ENCODE measurements at places on chromosomes 2 and 18.

DNA sequence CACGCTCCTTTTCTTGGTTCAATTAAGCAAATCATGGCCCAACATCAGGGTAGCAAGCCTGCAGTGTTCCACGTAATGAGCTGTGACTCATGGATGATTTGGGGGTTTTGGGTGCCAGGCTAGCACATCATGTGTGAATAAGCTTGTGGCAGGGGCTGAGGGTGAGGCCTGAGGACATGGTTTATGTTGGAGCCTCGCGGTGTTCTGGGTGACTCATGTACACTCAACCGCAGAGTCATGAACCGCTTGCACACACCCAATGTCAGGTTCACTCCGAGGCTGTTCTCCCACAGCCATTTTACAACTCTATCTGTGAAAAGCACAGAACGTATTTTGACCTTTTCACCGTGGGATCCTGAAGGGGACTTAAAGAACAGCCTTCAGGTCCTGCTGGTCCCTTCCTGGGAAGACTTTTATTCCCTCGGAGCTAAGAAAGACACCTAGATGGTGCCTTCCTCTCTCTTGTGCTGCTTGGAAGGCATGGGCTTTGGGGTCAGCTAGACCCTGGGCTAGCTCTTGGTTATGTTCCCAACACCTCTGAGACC, 139.9 kb upstream of the ZEB2 start:
- DNase-seq = peak; percentile 77

DNA sequence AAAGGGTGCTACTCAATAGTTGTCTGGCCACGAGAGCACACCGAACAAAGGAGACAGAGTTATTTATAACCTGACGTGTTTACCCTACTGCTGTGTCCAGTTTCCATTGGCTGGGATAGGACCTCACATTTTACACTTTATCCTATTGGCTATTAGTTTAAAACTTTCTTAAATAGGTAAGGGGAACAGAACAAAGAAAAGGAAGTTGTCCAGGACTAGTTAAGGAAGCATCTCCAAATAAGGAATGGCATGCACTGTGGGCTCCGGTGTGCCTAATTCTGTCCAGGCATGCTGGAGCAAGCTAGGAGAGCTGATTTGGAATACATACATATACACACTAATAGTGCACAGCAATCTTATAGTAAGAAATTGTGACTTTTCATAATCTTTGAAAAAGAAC, 72.2 kb downstream of the CAB39 start:
- no peak for DNase-seq

GRCh38 chr18:35890323-35890722, 82.2 kb upstream of the RMP24 start:
- no peak for DNase-seq

GRCh38 chr2:98161186-98161585, 74.2 kb downstream of the VWA3B start:
- DNase-seq = no peak

- no peak for DNase-seq
Measured at GRCh38 chr2:71879509-71880184, 268.0 kb downstream of the CYP26B1 start.

GRCh38 chr2:189676471-189676870, 2.0 kb downstream of the ANKAR start:
- no peak for DNase-seq

DNA sequence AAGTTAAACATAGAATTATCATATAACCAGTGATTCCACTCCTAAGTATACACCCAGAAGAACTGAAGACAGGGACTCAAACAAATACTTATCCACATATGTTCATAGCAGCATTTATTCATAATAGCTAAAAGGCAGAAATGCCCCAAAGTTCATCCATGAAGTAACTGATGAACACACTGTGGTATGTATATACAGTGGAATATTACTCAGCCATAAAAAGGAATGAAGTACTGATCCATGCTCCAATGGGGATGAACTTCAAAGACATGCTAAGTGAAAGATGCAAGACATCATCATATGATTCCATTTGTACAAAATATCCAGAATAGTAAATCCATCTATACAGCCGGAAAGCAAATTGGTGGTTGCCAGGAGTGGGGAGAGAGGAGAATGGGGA, 157.5 kb downstream of the LAMA1 start:
- DNase-seq = no peak

- no peak for DNase-seq
Measured at GRCh38 chr18:9410515-9410914, 64.8 kb upstream of the RALBP1 start.

DNA sequence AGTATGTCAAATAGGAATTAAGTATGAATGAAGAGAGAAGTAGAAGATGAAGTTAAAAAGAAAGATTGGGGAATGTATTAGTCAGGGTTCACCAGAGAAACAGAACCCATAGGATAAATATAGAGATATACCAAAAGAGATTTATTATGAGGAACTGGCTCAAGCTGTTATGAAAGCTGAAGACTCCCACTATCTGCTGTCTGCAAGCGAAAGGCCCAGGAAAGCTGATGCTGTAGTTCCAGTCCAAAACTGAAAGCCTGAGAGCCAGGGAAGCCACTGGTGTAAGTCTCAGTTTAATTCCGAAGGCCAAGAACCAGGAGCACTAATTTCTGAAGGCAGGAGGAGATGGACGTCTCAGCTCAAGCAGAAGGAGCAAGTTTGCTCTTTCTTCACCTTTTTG, 200.9 kb upstream of the FN1 start:
- DNase-seq = no peak

GRCh38 chr2:105797298-105797819, 52.6 kb downstream of the NCK2 start:
- DNase-seq = peak; percentile 29

GRCh38 chr2:27370816-27371620, 602 bp downstream of the SNX17 start:
- no peak for DNase-seq

GRCh38 chr2:61295981-61296380, 134.0 kb downstream of the C2orf74 start:
- no peak for DNase-seq

- DNase-seq = no peak
Measured at GRCh38 chr2:198641161-198641560, 816.6 kb downstream of the SATB2 start.

GRCh38 chr2:168602846-168603401, 146.9 kb downstream of the CERS6 start:
- DNase-seq = no peak

- DNase-seq = peak; percentile 51
Measured at GRCh38 chr18:22705328-22705727, 227.8 kb upstream of the RBBP8 start.

- no peak for DNase-seq
Measured at GRCh38 chr2:202703091-202703490, 68.3 kb downstream of the FAM117B start.

- DNase-seq = no peak
Measured at GRCh38 chr2:2901384-2902345, 476.0 kb downstream of the EIPR1 start.

DNA sequence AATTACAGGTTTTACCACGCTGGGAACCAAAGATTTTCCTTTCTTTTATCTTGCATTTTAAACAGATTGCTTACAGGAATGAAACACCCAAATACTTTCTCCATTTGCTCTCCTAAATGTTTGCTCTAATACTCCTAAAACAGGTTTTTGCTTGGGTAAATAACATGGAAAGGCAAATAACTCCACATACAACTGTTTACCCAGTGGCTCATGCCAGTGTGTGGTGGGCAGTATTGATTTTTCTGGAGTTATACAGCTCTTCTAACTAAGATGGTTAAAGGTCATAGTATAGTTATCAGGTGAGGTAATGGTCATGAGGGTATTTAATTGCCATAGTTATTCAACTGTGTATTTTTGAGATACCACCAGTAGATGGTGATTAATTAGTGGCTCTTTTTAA, 61.2 kb upstream of the RAB27B start:
- DNase-seq = no peak

DNA sequence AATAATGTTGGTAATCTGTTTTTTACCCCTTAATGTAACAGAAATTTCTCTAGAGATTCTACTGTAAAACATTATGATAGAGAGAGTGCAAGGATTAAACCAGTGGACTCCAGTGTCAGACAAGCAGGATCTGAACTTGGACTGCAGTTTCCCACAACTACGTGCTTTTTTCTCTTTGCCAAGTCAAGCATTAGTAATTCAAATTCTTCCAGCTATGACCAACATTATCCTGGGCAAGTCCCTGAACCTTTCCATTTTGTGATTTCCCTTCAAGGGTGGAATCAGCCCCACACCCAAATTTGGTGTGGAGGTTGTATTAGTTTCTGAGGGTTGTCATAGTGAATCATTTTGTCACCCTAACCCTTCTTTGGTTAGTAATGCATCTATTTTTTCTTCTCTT, 482.0 kb downstream of the ZNF516 start:
- no peak for DNase-seq

DNA sequence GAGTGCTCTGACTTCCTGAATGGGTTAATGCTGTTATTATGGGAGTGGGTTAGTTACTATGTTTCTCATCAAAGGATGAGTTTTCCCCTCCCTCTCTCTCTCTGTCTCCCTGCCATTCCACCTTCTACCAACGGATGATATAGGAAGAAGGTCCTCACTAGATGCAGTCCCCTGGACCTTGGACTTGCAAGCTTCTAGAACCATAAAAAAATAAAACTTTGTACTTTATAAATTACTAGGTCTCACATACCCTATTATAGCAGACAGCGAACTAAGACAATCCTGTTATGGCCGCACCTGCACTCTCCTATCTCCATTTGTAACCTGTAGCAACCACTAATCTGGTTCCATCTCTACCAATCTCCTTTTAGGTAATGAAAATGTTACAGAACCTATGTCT, 564.9 kb downstream of the CNTNAP5 start:
- DNase-seq = no peak

- no peak for DNase-seq
Measured at GRCh38 chr2:587087-587960, 89.9 kb downstream of the TMEM18 start.

DNA sequence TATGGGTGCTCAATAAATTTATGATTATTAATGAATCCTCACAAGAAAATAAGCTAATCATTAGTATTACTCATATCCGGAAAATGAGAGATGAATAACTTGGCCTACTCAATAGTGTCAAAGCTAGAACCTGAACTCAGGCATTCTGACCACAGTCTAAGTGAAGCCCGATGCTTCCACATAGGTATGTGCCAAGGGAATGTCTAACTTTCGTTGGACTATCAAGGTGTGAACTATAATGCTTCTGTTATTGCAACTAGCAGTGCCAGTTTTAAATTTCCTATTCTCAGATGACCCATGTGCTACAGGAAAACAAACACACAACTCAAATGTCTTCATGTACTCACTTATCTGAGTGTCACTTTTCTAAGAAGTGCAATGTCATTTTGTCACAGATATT, 1.8 kb downstream of the BARD1 start:
- no peak for DNase-seq

DNA sequence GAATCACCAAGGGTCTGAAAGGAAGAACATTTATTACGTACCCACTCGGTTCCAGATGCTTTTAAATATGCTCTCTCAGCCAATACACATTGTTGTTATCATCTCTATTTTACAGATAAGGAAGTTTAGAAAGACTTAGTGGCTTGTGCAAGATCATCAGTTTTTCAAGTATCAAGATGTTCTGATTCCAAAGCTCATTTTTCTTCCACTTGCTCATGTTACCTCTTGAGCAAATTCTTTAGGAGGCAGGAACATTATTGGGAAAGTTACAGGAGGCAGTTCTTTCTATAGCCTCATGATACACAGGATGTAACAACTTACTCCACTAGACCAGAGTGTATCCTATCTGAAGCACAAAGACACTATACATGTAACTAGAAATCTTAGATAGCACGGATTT, 65.0 kb upstream of the MMADHC start:
- no peak for DNase-seq

- no peak for DNase-seq
Measured at GRCh38 chr2:11861044-11861443, 114.6 kb downstream of the LPIN1 start.

DNA sequence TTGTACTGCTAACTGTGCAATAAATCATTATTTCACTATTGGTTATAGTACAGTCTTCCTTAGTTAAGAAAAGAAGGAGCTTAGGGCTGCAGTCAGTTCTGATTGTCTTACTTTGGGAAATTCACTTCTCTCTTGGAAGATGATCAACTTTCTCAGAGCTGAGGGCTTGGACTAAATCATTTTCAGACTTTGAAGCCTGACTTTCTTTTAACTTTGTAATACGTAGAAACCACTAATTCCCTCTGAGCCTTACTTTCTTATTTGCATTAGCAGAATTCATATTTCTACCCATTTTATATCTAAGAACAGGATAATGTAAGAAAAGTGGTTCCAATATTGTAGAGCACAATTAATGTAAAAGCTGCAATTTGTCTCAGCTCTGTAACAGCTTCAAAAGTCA, 386.4 kb downstream of the TRIB2 start:
- DNase-seq = no peak

- DNase-seq = no peak
Measured at GRCh38 chr2:102703748-102704147, 58.1 kb upstream of the TMEM182 start.

- DNase-seq = no peak
Measured at GRCh38 chr18:77560341-77560992, 310.8 kb downstream of the GALR1 start.

- DNase-seq = no peak
Measured at GRCh38 chr18:71403501-71403900, 1114.7 kb downstream of the SOCS6 start.

DNA sequence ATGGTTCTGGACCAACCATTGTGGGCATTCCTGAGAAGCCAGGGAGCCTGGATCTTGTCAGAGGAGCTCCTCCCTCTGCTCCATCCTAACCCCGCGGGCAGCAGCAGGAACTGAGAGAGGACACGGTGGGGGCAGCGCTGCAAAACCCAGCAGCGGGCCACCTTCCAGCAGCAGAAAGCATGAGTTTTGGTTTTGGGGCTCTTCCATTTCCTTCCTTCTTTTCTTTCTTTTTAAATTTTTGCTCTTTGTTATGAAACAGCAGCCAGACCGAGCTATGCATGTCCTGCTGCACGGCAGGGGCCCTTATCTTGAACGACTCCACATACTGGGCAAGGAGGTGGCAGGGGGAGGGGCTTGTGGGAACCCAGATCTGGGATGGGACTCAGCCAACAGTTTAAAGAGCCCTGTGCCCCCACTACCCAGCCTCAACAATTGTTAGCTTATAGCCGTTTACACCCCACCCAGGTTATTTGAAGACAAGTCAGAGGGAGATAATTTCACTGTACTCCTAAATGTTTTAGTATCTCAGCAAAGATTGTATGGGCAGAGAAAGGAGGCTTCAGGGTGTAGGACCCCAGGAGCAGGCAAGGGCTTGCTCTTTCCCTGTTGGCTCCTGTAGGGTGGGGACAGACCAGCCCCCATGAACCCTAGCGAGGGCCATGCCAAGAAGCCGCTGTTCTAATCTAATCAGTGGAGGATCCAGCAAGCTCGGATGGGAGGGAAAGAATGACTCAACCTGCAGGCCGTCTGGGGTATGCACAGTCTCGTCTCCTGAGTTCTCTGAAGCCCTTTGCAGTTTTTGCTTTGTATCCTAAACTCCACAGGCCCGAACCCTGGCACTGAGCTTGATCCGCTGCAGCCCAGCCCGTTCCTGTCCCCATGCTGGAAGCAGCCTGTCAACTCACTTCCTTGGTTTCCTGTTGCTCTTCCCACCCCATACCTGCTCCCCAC, 75.3 kb downstream of the LRRFIP1 start:
- no peak for DNase-seq
